ENCODE measurements at places on chromosomes 11 and 22.
A peak's percentile ranks its signal among the peaks of the same experiment; 100 is the strongest.

DNA sequence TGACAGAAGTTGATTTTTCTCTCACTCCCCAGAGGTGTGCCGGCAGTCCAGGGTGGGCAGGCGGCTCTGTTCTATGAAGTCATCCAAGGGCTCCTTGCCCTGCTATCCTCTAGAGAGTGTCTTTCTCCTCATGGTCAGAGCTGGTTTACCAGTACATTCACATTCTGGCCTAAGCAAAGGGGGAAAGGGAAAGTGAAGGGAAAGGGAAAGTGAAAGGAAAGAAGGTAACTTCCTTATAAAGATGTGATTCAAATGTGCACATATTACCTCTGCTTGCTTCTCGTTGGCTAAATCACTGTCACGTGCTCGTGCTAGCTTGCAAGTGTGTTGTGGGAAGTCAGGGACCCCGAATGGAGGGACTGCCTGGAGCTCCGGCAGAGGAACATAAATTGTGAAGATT lies 2.9 kb upstream of the HTATIP2 start:
- no peak for DNase-seq

DNA sequence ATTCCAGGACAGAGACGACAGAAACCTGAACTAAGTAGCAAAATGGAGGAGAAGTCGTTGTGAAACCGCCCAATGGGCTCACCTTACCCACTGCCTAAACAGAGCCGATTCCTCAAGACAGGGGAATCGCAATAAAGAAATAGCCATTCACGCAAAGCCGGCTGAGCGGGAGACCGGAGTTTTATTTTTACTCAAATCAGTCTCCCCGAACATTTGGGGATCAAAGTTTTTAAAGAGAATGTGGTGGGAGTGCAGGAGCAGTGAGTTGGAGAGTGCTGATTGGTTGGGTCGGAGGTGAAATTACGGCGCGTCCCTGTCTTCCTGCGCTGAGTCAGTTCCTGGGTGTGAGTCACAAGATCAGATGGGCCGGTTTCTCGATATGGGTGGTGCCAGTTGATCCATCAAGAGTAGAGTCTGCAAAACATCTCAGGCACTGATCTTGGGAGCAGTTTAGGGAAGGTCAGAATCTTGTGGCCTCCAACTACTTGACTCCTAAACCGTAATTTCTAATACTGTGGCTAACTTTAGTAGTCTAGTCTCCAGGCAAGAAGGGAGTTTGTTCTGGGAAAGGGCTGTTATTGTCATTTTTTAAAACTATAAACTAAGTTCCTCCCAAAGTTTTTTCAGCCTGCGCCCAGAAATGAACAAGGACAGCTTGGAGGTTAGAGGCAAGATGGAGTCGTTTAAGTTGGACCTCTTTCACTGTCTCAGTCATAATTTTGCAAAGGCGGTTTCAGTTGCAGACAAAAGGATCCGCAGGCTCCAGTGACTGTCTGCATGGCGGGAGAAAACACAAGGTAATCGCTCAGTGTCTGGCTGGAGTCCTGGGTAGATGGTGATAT lies 34.1 kb downstream of the OR4D9 start:
- DNase-seq: peak; percentile 63

DNA sequence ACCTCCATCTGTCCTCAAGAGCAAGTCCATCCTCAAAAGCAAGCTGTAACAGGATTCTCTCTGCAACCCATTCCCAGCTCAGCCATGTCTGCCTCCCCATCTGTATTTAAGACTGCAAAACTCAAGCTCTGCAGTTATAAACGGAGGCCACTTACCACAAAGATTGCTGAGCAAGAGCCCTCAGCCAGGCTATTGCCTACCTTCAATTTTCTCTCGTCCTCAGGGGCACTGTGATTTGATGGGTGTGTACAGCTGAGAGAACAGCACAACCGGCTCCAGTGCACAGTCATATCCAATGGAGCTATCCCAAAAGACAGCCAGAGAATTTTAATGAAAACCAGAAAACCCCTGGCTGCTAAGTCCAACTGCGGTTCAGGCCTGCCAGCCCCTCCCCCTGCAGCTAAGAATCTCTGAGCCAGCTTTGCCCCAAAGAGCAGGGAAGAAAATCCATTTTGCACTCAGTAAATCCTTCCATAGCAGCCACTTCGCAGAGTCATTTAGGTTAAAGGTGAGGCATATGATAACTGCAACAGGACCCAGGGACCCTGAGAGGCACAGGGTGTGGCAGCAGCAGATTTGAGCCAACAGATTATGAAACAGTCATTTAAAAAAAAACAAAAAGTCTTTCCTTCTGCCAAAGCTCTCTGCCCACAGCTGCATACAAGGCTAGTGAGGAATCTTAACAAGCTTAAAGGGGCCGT lies 37.6 kb downstream of the RAB30 start:
- DNase-seq: no peak

GRCh38 chr11:83922318-83922717 lies 636.2 kb upstream of the CCDC90B start:
- DNase-seq: no peak

- no peak for DNase-seq
These were observed 8.8 kb upstream of the DNAJB13 start for GRCh38 chr11:73942010-73942409.

GRCh38 chr11:130478204-130478701 lies 29.8 kb downstream of the ADAMTS15 start:
- DNase-seq: peak; percentile 37

GRCh38 chr11:1877211-1878136 lies 14.2 kb downstream of the PRR33 start:
- DNase-seq: no peak

GRCh38 chr11:134124660-134125451 lies 56.0 kb downstream of the JAM3 start:
- no peak for DNase-seq

DNA sequence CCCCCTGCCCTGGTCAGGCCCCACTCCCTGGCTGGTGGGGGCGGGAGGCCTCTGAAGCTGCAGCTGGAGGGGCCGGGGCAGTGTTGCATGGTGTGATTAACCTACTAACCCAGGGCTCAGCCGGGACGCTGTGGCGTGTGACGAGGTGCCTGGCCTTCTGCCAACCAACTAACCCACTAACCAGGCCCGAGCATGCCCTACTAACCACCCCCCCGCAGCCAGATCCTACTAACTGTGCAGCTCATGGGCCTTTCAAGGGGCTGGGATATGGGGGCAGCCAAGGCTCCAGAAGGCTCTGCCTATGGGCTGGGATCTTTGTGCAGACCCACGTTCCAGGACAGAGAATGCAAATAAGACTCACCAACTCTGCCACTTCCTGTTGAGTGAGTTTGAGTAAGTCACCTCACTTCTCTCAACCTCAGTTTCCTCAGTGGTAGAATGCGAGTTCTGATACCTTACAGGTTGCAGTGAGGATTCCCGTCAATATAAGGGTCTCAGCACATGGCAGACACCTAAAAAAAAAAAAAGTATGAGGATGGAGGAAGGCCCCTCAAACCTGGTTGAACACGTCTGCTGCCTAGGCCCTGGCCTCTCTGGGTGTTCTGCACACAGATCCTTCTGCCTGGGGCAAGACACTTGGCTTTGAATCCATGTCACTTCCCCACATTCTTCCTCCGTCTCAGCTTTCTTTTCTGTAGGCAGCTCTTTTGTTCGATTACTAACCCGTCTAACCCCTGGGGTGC lies 14.1 kb downstream of the MIAT start:
- DNase-seq: no peak

GRCh38 chr22:19882446-19883381 lies 28.0 kb upstream of the GNB1L start:
- DNase-seq: no peak

- no peak for DNase-seq
These were observed 679 bp upstream of the SSH3 start for GRCh38 chr11:67302571-67303131.

- no peak for DNase-seq
These were observed 35.3 kb downstream of the LIF start for GRCh38 chr22:30211124-30211820.

DNA sequence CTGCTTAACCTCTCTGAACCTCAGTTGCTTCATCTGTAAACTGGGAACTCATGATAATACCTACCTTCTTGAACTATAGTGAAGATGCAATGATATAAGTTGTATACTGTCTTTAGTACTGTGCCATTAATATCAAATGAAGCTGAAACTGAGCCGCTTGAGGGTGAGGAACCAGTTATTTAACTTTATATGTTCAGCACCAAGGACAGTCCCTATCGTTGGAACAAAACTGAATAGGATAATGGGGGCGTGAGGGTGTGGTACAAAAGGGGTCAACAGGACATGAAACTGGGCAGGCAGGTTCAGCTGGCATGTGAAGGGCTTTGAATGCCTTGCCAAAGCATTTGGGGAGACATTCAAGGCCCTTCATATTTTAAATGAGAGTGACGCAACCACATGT lies 112.6 kb downstream of the C11orf91 start:
- no peak for DNase-seq

DNA sequence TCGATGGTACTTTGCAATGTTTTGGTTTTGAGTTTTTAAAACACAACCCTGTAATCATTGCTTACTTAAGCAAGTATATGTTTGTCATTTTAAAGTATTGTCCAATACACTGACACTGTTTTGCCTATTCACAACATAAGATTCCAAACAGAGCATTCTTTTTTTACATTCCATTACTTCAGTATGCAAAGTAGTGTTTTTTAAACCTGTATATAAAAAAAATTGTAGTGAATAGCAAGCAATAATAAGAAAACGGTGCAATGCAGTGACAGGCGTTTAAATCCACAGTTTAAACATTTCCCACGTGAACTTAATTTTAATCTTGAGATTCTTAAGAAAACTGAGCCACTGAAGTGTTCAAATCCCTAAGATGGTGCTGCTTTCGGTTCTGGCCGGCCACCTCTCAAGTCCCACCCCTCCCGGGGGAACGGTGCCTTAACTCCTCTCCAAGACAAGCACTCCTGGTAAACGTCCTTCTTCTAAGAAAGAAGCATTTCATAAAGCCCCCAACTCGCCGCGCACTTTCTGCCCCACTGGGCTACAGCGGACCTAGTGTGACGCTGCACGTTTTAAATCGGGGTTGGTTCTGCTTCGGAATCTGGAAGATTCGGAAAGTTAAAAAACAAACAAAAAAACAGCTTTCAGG lies 2.9 kb downstream of the PGR start:
- no peak for DNase-seq

GRCh38 chr11:87779276-87780067 lies 395.8 kb downstream of the RAB38 start:
- DNase-seq: no peak

DNA sequence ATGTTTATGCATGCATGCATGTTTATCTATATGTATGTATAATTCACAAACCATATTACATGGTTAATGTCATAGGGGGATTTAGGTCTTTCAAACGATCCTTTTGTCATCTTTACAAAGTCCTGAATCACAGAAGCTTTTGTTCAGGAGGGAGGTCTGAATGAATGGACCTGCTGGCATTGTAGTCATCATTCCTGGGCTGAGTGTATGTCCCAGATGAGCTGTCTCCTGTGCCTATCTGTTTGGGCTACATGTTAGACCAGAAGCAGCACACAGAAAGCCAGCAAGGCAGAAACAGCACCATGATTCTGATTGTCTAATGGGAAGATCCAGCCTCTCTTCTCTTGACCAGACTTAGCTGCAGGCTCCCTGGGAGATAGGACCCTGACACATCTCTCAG lies 69.5 kb downstream of the ADM start:
- no peak for DNase-seq

GRCh38 chr11:36034551-36035331 lies 90.9 kb downstream of the LDLRAD3 start:
- peak; percentile 74 for DNase-seq

GRCh38 chr11:26095340-26095739 lies 236.6 kb upstream of the ANO3 start:
- no peak for DNase-seq

DNA sequence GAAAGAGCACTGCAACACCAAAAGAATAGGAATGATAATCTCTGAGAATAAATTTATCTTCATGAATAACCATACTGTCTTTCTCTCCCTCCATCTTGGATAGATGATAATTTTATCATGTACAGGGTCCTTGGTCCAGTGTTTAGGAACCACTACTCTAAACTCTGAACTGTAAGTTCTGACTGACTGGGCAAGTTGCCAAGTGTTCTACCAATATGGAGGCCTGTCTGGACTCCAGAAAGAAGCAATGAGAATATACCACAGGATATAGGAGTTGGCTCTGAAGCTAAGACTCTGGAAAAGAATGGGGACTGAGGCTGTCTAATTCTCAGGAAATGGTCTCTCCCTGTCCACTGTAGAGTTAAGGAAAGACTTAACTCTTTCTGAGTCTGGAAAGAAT lies 1.5 kb downstream of the FHIP1B start:
- no peak for DNase-seq

GRCh38 chr11:4658629-4659445 lies 15.1 kb downstream of the OR51E1 start:
- DNase-seq: no peak

GRCh38 chr22:44445731-44446130 lies 52.3 kb downstream of the RTL6 start:
- no peak for DNase-seq

DNA sequence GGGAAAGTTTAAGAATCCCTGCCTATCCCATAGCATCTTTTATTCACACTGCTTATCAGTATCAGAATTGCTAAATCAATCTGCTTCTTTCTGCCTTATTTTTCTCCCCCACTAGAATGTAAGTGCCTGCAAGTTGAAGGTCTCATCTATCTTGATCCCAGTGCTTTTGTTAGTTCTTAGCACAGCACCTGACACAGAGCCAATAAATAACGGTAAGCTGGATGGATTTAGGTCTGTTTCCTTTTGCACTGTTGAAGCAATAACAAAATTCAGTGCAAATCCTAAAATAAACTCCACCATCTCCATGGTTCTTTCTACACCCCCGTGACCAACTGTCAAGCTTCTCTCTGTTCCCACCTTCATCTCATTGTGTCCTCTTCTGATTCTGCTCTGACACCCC lies 36.7 kb upstream of the CD44 start:
- no peak for DNase-seq

GRCh38 chr22:16922706-16923105 lies 85.3 kb downstream of the GAB4 start:
- DNase-seq: no peak

GRCh38 chr22:19669570-19669969 lies 44.7 kb upstream of the SEPTIN5 start:
- DNase-seq: no peak

Measured in non-pigmented ciliary epithelial cell (primary cell).